Activated naive CD8-positive, alpha-beta T cell treated with anti-CD3 and anti-CD28 coated beads for 36 hours (primary cell): ENCODE measurements at places on chromosomes 12 and 14. TPM values are rescaled to one million over a fixed set of nuclear protein-coding genes. Genes with fewer than 3 reads are reported as not detected.

Gene STRAP
- total RNA-seq: 184 TPM

Gene TMEM63C
- 0.89 TPM for total RNA-seq

Gene KRT71
- total RNA-seq: not detected

Gene TMPO
- 322 TPM for total RNA-seq

Gene TMEM119
- total RNA-seq: not detected

Gene KLRK1
- 112 TPM for total RNA-seq

Gene C12orf50
- 0.16 TPM for total RNA-seq

Gene TAS2R46
- 0.48 TPM for total RNA-seq

Gene KRT6C
- total RNA-seq: not detected

Gene ASB2
- total RNA-seq: 26.4 TPM

Gene PRIMA1
- not detected for total RNA-seq

Gene PLBD2
- 14.8 TPM for total RNA-seq

Gene TM7SF3
- 32.4 TPM for total RNA-seq

Gene LRRIQ1
- not detected for total RNA-seq

Gene FERMT2
- total RNA-seq: 1.3 TPM

Gene RBP5
- total RNA-seq: not detected

Gene PLCZ1
- total RNA-seq: not detected

Gene CACNA1C
- 0.14 TPM for total RNA-seq

Gene CLEC7A
- total RNA-seq: not detected

Gene SRGAP1
- total RNA-seq: 0.18 TPM

Gene CIROP
- total RNA-seq: not detected

Gene TRPV4
- total RNA-seq: not detected

Gene GUCY2C
- not detected for total RNA-seq

Gene IFI27L1
- total RNA-seq: 18.2 TPM

Gene RHOJ
- total RNA-seq: not detected

Gene GPR135
- 0.60 TPM for total RNA-seq

Gene TAS2R50
- total RNA-seq: 0.37 TPM

Gene LMNTD1
- total RNA-seq: not detected

Gene AQP2
- not detected for total RNA-seq

Gene MED13L
- total RNA-seq: 40.5 TPM

Gene CLEC14A
- total RNA-seq: not detected

Gene RPL10L
- not detected for total RNA-seq

Gene TSPAN19
- total RNA-seq: not detected

Gene CISTR
- not detected for total RNA-seq

Gene CNTN1
- total RNA-seq: not detected
